Endothelial cell of umbilical vein (primary cell): ENCODE measurements at places on chromosomes 6 and 20. TPM values are rescaled to one million over a fixed set of nuclear protein-coding genes. Genes with fewer than 3 reads are reported as not detected.

GRCh38 chr6:79115553-79116182 lies 37.6 kb upstream of the PHIP start:
- no peaks in the 10 kb centered on the region for H3K27me3 ChIP-seq
- no peaks in the 10 kb centered on the region for H3K36me3 ChIP-seq

The CDH22 gene
- total RNA-seq, result not detected in 2 replicates

DNA sequence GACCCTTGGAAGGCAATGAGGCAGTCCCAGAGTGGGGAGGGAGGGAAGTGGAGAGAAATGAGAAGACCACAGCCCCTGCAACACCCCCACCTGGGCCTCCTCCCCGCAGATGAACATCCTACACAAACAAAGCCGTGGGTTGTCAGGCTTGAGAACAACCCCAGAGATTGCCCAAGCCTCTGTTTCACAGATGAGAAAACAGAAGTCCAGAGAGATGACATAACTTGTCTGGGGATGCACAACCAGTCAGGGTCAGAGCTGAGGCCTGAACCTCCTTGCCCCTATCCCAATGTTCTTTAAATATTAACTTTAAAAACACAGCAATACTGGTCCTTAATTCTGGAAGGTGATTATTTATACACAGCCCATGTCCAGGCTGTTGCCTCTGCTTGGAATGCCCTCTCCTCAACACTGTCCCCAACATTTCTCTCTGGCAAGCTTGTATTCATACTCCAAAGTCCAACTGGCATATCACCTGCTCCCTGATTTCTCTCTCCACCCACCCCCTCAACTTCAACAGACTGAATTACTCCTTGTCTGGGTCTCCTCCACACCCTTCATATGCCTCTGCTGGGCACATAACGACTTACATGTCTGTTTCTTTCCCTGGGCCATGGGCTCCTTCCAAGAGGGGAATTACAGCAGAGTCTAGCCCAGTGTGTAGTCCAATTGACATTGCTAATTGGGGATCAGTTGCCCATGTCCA lies 135.5 kb upstream of the LRFN2 start:
- no peaks in the 10 kb centered on the region for H3K36me3 ChIP-seq
- no peak overlapping the region for H3K4me3 ChIP-seq
- H3K4me1 ChIP-seq, result peaks cover 12% of the 10 kb centered on the region

GRCh38 chr6:158279615-158280014 lies 32.6 kb upstream of the TULP4 start:
- no peak overlapping the region for H3K27ac ChIP-seq
- DNase-seq, result no peak
- H3K4me3 ChIP-seq, result no peak overlapping the region
- no peaks in the 10 kb centered on the region for H3K4me1 ChIP-seq
- H3K36me3 ChIP-seq, result no peaks in the 10 kb centered on the region
- H3K27me3 ChIP-seq, result no peaks in the 10 kb centered on the region

The FAM83D gene
- 35.5 and 46.0 TPM in 2 replicates for total RNA-seq

The MCCD1 gene
- not detected in 2 replicates for total RNA-seq

- no peak overlapping the region for H3K4me3 ChIP-seq
- no peaks in the 10 kb centered on the region for H3K27me3 ChIP-seq
- H3K4me1 ChIP-seq, result no peaks in the 10 kb centered on the region
- DNase-seq, result no peak
- H3K36me3 ChIP-seq, result no peaks in the 10 kb centered on the region
- no peak overlapping the region for H3K27ac ChIP-seq
Measured at GRCh38 chr6:170111141-170111664, 179.7 kb downstream of the DLL1 start.

DNA sequence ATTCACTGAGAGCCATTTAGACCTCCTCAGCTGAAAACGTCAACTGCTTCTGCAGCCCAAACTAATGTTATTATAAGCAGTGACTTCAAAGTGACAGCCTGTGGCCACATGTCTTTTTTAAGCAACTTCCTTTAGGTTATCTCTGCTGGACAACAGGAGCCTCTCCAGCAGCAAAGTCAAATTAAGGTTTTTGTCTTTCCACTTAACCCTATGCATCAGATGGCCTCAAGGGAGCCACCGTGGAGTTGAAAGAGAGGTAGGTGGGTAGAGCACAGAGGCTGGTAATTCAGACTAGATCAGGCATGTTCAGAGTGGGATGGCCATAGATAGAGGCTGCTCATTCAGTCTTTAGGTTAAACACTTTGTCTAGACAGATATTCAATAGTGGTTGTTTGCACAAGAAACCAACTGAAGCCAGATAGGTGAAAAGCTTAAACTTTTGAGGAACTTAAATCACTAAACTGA lies 300.6 kb upstream of the ECI2 start:
- no peak for DNase-seq
- no peak overlapping the region for H3K27ac ChIP-seq
- H3K27me3 ChIP-seq, result no peaks in the 10 kb centered on the region
- no peaks in the 10 kb centered on the region for H3K4me1 ChIP-seq

GRCh38 chr20:47501116-47501481 lies 588 bp upstream of the NCOA3 start:
- H3K4me1 ChIP-seq, result peaks cover 19% of the 10 kb centered on the region
- H3K4me3 ChIP-seq, result peak overlapping the region; percentile 93

DNA sequence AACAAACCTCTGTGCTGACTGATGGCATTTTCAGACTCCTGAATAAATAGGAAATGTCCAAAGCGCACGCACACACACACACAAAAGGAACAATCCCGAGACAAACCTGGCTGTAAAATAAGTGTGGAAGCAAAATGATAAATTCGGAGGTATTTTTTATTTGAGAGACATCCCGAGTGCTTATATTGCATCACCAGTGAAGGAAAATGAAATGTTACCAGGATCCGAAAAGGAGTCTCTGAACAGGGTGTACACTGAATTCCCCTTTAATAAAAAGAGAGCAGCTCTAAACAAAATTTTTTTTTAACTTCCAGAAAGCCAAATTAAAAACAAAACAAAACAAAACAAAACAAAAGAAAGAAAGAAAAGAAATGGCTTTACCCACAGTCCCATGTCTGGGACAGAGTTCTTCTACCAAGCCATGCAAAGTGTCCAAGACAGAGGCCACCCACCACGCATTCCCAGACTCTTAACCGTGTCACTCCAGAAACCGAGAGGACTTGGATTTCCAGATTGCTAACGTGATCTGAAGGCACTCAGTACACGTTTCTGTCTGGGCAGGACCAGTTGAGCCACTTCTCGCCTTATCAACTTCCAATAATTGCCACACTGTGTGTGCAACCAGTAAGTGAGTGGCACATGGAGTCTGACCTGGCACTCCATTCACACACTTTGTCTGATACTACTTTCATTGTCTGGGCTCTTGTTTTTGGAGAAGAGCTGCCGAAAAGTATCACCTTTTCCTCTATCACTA lies 817 bp downstream of the ME1 start:
- peaks cover 7% of the 10 kb centered on the region for H3K4me1 ChIP-seq
- peak overlapping the region; percentile 90 for H3K4me3 ChIP-seq
- H3K27me3 ChIP-seq, result no peaks in the 10 kb centered on the region
- H3K27ac ChIP-seq, result peak overlapping the region; percentile 84

GRCh38 chr6:152087701-152088100 lies 280.2 kb downstream of the ESR1 start:
- no peak for DNase-seq
- H3K36me3 ChIP-seq, result no peaks in the 10 kb centered on the region
- H3K27ac ChIP-seq, result no peak overlapping the region
- H3K4me3 ChIP-seq, result no peak overlapping the region
- H3K4me1 ChIP-seq, result peaks cover 19% of the 10 kb centered on the region

- H3K4me3 ChIP-seq, result no peak overlapping the region
- H3K36me3 ChIP-seq, result no peaks in the 10 kb centered on the region
- peaks cover 4% of the 10 kb centered on the region for H3K4me1 ChIP-seq
- no peak overlapping the region for H3K27ac ChIP-seq
- no peaks in the 10 kb centered on the region for H3K27me3 ChIP-seq
Measured at GRCh38 chr20:11090751-11091150, 417.0 kb upstream of the JAG1 start.

DNA sequence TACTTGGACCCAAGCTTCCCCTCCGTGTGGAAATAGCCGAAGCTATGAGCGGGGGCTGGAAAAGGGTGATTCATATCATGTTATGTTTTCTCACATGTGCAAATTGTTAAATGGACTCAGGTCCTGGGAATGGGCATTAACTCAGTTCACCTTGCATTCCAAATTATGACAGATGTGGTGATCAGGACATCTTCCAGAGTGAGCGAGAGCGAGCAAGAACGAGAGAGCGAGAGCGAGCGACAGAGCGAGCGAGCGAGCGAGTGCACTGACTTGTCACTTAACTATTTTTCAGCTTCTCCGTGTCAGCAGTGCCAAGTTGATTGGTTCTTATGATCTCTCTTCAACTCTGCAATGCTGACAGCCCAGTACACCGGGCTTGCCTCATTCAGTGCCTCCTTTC lies 437.4 kb upstream of the NRSN1 start:
- DNase-seq, result no peak
- H3K4me3 ChIP-seq, result no peak overlapping the region
- no peaks in the 10 kb centered on the region for H3K27me3 ChIP-seq
- H3K4me1 ChIP-seq, result no peaks in the 10 kb centered on the region
- no peak overlapping the region for H3K27ac ChIP-seq

GRCh38 chr6:124283486-124283885 lies 479.8 kb downstream of the NKAIN2 start:
- no peaks in the 10 kb centered on the region for H3K4me1 ChIP-seq
- no peaks in the 10 kb centered on the region for H3K36me3 ChIP-seq
- H3K27me3 ChIP-seq, result no peaks in the 10 kb centered on the region
- H3K4me3 ChIP-seq, result no peak overlapping the region
- no peak overlapping the region for H3K27ac ChIP-seq
- no peak for DNase-seq

DNA sequence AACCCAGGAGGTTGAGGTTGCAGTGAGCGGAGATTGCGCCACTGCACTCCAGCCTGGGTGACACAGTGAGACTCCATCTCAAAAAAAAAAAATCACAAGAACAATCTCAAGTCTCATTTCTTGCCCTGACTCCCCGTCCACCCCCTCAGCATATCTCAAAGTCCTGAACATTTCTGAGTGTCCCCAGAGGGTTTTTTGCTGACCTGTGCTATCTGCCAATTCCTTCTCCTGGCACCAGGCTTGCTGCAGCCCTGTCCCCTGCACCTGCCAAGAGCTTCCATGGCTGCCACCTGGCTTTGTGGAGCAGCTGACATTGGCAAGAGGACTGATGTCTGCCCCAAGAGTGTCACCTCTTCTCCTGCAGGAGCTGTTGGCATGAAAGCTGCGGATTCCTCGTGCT lies 54.9 kb upstream of the PTPRT start:
- no peaks in the 10 kb centered on the region for H3K27me3 ChIP-seq
- no peaks in the 10 kb centered on the region for H3K4me1 ChIP-seq
- DNase-seq, result no peak
- H3K36me3 ChIP-seq, result no peaks in the 10 kb centered on the region
- no peak overlapping the region for H3K4me3 ChIP-seq

The RBM24 gene
- total RNA-seq, result 6.0 and 6.7 TPM in 2 replicates

DNA sequence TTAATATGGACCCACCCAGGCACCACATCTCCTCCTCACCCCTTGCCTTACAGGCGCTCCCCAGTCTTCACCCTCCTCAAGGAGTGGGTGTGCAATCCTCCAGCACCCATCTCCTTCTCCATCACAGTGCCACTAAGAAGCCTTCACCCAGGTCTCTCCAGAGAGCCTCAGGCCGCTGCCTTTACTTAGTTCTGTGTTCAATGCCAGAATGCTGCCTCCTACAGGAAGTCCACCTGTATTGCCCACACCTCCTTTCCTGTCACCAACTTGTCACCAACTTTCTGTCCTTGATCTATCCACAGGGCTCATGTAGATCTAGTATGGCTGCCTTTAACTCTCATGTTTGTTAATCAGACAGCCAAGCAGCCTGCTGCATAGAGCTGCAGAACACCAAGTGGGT lies 586 bp upstream of the LST1 start:
- H3K27ac ChIP-seq, result no peak overlapping the region
- H3K4me1 ChIP-seq, result peaks cover 13% of the 10 kb centered on the region
- no peaks in the 10 kb centered on the region for H3K36me3 ChIP-seq
- H3K4me3 ChIP-seq, result no peak overlapping the region

DNA sequence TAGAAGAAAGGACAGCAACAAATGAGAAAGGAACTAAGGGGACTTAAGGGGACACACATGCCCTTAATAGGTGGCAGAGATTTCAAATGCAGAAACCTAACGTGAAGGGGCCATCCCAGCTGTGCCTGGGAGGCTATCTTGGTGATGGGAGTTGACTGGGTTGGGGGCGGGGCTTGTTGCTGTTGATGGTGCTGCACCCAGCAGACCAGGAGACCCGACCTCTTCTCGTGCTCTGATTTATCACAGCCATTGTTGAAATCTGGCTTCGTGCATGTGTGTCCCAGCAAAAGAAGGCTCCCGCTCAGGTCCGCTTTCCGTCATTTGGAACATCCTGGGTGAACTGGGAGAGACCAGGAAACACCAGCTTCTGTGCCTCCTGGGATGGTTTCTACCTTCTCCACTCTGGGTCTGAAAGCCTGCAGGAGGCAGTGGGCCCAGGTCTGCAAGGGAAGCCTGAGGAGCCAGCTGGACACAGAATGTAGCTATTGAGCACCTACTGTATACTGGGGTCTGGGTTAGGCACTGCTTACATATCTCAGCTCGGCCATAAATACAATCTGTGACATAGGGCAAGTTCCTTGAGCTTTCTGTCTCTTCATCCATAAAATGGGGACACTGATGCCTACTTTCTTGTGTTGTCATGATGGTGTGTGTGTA lies 32.1 kb downstream of the TOX2 start:
- peaks cover 19% of the 10 kb centered on the region for H3K4me1 ChIP-seq
- no peak overlapping the region for H3K27ac ChIP-seq
- no peaks in the 10 kb centered on the region for H3K27me3 ChIP-seq
- H3K4me3 ChIP-seq, result no peak overlapping the region
- no peak for DNase-seq
- H3K36me3 ChIP-seq, result no peaks in the 10 kb centered on the region

The TP53TG5 gene
- total RNA-seq, result not detected in 2 replicates

DNA sequence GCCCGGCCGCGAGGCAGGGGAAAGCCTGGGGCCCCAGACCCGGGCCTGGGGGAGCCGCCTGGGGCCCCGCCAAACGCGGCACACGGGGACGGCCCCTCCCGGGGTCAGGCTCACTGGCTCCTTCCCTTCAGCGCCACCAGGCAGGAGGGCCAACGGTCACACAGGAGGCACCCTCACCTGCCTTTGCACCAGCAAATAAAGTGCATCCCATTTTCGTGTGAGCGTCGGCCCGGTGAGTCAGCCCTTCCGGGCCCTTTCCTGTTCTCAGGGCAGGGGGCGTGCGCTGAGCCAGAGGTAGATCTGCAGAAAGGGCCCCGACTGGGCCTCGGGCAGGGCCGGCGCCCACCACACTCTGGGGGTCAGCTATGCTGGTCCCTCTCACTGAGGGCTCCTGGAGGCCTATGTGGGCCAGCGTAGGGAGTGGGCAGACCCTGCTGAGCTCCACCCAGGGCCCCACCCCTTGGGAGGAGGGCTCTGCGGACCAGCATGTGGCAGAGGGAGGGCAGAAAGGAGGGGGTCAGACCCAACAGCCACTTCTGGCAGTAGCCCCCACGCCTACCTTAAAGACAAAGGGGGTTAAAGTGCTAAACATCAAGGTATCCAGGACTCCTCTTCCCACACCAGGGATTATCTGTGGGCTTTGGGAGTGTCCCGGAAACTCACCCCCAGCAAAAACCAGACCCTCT lies 931 bp upstream of the UCKL1 start:
- H3K36me3 ChIP-seq, result peaks cover 20% of the 10 kb centered on the region
- DNase-seq, result peak; percentile 69
- peak overlapping the region; percentile 42 for H3K27ac ChIP-seq
- no peaks in the 10 kb centered on the region for H3K27me3 ChIP-seq
- peak overlapping the region; percentile 16 for H3K4me3 ChIP-seq
